RPMI7951 (cell line): ENCODE measurements at places on chromosomes 11 and 22. TPM values are rescaled to one million over a fixed set of nuclear protein-coding genes. Genes with fewer than 3 reads are reported as not detected.

- no peak for DNase-seq
These were observed 48.1 kb upstream of the GRAMD1B start for GRCh38 chr11:123381817-123382554.

GRCh38 chr22:32237906-32238305 is 17.2 kb downstream of the SLC5A4 start:
- DNase-seq: no peak

DNA sequence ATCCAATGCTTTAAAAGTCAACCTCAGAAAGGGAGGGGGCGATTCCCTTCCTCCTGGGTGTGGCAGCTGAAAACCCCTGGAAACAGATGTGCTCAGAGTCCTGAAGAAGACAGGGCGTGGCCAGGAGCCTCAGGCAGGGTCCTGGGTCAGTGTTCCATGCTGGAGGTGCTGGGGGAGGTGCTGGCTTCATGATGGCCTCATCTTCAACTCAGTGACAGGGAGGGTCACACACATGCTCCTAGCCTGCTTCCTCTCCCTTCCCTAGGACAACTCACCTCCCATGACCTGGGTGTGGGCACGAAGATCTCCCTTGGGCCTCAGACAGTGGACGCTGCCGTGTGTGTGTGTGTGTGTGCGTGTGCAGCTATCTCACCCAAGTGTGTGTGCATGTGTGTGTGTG is 245.6 kb upstream of the B3GAT1 start:
- no peak for DNase-seq

- DNase-seq: no peak
These were observed 27.5 kb downstream of the REXO2 start for GRCh38 chr11:114466742-114467141.

- DNase-seq: no peak
These were observed 56.1 kb upstream of the UBASH3B start for GRCh38 chr11:122599434-122599833.

GRCh38 chr22:28268171-28268570 is 349.1 kb upstream of the PITPNB start:
- no peak for DNase-seq

DNA sequence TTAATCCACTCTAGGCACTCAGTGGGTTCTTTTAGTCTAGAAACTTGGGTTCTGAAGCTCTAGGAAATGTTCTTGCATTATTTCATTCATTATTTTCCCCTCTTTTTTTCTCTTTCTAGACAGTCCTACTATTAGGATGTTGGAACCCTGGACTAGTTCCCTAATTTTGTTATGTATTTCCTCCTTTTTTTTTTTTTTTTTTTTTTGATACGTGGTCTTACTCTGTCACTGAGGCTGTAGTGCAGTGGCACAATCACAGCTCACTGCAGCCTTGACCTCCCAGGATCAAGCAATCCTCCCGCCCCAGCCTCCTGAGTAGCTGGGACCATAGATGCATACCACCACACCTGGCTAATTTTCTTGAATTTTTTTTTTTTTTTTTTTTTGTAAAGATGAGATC is 9.4 kb downstream of the UPB1 start:
- DNase-seq: no peak

DNA sequence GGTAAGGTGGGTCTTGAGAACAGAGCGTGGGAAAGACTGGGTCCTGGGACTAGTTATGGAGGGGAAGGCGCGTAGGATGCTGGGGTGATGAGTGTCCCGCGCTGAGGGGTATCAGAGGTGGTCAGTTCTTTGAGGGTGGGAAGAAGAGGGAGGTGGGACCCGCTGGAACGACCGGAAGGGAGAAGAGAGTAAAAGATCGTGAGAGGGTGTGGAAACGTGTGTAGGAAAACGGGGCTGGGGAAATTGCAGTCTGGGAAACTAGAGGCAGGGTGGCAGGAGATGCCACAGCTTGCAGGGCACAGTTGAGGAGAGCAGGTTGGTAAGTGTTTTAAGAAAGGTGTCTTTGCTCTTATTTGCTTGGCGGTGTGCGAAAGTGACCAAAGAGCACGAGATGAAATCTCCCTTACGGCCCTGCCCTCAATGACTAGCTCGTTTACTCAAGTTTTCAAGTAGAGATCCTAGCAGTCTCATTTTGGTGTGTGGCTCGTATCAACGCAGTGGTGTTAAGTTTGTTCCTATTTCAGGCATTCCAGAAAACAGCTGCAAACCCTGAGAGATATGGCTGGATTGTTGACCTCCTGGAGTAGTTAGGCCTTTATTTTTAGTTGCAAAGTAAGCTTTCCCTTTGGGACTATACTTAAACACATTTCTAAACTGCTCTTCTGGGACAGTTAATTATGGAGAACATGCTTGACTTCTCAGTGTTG is 615 bp downstream of the STT3A start:
- peak; percentile 49 for DNase-seq

DNA sequence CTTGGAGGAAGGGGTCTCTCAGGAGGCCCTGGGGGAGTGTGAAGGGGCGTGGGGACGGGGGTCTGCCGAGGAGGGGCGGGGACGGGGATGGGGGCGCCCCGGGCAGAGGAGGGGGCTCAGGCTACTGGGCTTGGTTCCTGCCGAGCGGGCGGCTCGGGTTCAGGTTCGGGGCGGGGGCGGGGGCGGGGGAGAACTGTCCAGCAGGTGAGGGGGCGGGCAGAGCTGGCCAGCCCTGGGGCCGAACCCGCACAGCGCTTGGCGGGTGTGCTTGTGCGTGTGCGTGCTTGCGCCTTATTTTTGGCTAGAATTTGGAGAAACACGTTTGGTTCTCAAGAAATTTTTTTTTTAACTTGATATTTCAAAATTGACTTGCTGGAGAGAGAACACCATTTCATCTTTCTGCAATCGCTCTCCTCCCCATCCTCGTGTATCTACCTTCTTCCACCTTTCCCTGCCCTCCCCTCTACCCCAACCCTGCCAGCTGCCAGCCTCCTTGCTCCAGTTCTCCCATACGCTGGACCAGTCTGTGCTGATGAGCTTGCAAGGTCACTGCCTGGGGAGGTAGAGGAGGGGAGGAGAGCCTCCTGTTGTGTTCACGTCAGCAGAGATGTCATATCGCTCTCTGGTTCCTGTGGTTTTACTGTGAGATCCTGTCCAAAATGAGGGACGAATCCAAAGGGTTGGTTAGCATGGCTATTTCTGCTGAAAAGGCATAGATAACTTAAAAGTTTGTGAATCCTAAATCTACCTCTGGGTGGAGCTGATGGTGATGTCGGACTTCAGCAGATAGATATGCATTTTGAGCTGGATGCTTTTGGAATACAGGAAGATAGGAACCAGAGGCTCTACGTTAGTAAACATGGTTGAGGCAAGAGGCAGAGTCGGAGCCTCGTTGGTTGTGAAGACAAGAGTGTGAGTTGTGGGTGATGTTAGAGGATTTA is 668 bp downstream of the MADD start:
- DNase-seq: peak; percentile 60

GRCh38 chr11:65414776-65415498 is 7.7 kb upstream of the NEAT1 start:
- DNase-seq: no peak

- no peak for DNase-seq
These were observed 10.8 kb upstream of the CCT8L2 start for GRCh38 chr22:16603448-16603768.

GRCh38 chr11:114073828-114074381 is 14.4 kb downstream of the ZBTB16 start:
- no peak for DNase-seq

GRCh38 chr11:64510759-64511158 is 80.3 kb upstream of the SLC22A12 start:
- no peak for DNase-seq

GRCh38 chr11:10778217-10778970 is 27.3 kb downstream of the CTR9 start:
- DNase-seq: peak; percentile 85

DNA sequence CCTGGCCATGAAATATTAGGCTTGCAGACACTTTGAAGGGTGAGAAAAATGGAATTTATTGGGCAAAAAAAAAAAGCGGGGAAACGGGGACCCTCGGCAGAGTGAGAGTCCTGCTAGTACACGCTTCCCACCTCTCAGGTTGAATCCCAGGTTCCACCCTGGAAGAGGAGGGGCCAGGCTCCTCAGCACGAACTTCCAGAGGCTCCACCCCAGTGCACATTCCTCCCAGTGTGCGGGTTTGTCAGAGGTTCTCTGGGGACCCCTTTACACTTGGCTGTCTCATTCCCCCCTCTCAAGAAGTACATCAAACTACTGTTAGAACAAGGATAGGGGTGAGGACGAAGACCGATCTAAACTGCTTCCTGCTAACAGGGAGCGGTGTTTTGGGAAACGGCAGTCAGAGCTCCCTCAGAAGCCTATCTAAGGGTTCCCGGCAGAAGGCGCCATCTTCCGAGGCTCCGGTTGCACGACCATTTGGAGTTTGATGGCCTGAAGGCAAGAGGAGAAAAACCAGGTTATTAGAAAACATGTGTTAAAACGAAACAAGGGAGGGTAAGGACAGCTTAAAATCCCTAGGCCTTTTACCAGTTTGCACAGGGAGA is 27.5 kb downstream of the FOLR3 start:
- DNase-seq: no peak

DNA sequence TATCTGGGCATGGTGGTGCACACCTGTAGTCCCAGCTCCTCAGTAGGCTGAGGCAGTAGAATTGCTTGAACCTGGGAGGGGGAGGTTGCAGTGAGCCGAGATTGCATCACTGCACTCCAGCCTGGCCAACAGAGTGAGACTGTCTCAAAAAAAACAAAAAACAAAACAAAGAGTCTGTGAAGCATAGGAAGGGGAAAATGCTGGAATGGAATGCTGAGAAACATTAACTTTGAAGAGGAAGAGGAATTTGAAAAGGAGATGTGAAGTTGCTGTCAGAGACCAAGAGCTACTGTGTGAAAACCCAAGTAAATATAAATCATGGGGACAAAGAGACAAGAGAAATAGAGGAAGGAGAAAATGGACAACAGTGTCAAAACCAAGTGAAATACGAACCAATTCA is 455.1 kb upstream of the ARHGAP42 start:
- DNase-seq: no peak

BATF2 gene
- total RNA-seq: 0.59 and 0.84 TPM in 2 replicates

CABP4 gene
- not detected in 2 replicates for total RNA-seq

C11orf87 gene
- total RNA-seq: not detected in 2 replicates

TIMP3 gene
- 544 and 593 TPM in 2 replicates for total RNA-seq

RPL27A gene
- 953 and 1,057 TPM in 2 replicates for total RNA-seq

MAJIN gene
- not detected in 2 replicates for total RNA-seq

AMOTL1 gene
- 24.4 and 24.8 TPM in 2 replicates for total RNA-seq

SMC1B gene
- total RNA-seq: 0.12 and 0.59 TPM in 2 replicates

BIK gene
- 0.20 TPM in 1 of 2 replicates, not detected in the other for total RNA-seq
